ENCODE measurements at places on chromosomes 2 and 18.

GRCh38 chr2:119433636-119434327 lies 2.1 kb downstream of the TMEM37 start:
- DNase-seq: no peak

DNA sequence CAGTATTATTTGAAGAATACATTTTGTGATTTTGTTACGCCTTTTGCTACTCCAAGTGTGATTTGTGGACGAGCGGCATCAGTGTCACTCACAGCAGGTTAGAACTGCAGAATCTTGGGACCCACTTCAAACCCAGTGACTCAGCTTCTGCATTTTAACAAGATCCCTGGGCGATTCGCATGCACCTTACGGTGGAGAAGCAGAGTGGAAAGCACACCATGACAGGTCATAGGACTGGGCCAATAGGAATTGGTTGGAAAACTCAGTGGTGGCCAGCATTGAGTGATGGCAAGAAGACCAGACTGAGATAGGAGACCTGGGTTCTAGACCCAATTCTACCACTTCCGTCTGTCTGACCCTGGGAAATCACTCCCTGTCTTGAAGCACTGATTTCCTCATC lies 26.3 kb downstream of the CTLA4 start:
- no peak for DNase-seq

- DNase-seq: no peak
Measured at GRCh38 chr2:193806088-193806774, 1611.5 kb upstream of the TMEFF2 start.

- no peak for DNase-seq
Measured at GRCh38 chr2:117921520-117921919, 92.3 kb downstream of the CCDC93 start.

GRCh38 chr18:903701-904100 lies 970 bp upstream of the ADCYAP1 start:
- no peak for DNase-seq

DNA sequence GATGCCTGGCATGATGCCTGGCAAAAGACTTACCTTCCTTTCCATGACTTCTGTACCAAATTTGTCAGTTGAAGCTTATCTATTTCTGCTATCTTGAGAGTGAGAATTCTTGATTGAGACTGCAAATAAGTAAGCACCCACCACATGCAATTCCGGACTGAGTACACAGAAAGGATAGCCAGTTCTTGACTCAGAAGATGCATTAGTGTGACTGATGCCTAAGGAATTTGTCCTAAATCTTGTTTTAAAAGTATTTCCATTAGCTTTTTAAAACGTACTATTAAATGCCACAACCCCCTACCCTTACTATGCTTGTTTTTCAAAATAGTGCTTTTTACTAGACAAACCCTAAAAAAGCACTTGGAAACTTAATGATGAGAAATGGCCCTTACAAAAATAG lies 545 bp downstream of the MPP4 start:
- DNase-seq: no peak

- DNase-seq: no peak
Measured at GRCh38 chr2:96864343-96865091, 5.4 kb downstream of the SEMA4C start.

- no peak for DNase-seq
Measured at GRCh38 chr2:7012141-7012764, 95.0 kb downstream of the RNF144A start.
